GM20000 (cell line): ENCODE measurements at places on chromosomes 3 and 15.

DNA sequence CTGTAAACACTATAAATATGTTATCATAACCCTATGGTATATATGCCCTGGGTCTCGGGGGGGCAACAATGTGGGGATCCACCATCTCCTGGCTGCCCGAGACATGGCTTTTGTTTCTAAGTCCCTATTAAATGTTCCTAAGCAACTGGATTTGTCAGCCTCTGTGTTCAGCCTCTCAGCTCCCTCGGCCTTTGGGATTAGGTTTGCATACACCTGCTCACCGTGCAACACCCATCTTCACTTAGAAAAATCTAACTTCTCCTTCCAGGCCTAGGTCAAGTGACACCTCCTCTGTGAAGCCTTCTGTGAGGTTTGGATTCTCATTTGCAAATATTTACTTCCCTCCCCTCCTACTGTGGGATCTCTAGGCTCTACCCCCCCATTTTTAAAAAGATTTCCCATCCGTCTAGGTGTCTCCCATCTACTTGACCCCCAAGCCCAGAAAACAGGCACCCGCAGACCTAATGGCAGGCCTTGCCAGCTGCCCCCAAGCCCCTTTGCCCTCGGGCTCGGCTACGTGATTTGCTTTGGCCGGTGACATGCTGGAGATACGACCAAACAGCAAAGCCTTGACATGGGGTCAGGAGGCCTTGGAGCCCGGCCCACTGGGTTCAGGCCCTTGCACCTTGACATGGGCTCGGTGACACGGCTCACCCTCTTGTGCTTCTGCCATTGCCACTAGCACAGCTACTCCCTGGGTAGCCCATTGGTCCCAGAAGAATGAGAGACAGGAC is 66.0 kb upstream of the BLM start:
- no peak for DNase-seq

DNA sequence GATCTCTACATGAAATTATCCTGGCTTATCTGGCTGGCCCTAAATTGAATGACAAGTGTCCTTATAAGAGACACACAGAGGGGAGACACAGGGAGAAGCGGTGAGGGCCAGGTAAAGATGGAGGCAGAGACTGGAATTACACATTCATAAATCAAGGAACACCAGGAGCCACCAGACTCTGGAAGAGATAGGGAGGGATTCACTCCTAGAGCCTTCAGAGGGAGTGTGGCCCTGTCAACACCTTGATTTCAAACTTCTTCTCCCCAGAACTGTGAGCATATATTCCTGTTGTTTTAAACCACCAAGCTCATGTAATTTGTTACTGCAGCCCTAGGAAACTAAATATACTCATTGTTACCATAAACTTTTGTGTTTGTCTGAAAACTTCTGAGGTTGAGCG is 193.7 kb downstream of the THRB start:
- no peak for DNase-seq

GRCh38 chr15:85583442-85583841 is 203.0 kb downstream of the AKAP13 start:
- DNase-seq, result no peak

GRCh38 chr3:59660852-59661625 is 611.2 kb upstream of the CFAP20DC start:
- DNase-seq, result no peak

DNA sequence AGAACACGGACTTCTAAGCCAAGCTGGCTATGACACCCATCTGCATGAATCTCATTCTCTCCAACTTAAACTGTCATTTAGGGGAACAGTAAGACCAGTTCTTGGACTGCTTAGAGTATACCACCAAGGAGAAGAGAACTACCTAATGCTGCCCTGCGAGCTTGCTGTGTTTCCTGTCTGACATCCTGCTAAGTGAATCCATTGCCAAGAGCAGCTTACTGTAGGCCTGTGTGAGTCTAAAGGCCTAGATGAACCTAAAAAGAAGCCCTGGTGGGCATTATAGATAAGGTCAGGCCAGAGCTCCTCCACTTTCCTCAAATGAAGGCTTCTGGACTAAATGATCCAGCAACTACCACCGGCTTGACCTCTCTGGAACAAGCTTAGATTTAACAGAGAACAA is 15.0 kb downstream of the LZTFL1 start:
- no peak for DNase-seq

GRCh38 chr15:85531083-85531482 is 150.7 kb downstream of the AKAP13 start:
- DNase-seq, result no peak

DNA sequence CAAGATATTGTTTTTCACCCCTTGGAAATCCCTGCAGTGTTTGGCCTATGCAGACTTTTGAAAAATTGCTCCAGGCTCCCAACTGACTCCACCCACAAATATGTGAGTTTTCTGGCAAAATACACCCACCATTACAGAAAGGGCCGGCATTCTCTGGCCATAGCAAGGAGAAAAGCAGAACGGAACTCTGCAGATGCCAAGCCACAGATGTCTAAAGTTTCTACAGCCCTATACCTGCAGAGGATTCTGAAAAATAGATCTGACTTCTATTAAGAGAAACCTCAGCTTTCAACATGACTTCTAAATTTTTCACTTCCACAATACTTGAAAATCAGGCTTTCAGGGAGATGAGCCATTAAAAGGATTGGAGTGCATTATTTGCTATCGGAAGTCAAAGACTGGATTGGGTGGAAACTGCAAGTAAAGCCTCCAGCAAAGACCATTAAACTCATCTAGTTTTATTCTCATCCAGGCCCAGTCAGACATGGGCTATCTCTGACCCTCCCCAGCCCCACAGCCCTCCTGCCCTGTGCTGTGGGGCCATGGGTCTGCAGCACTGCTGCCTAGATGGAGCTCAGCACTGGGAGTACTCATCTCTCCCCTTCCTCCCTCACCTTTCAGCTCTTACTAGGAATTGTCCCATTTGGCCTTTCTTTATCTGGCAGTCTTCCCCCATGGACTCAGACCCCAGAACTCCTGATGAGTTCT is 243.1 kb upstream of the GOLGA6L4 start:
- DNase-seq, result peak; percentile 30

- DNase-seq, result no peak
Observed at GRCh38 chr3:127420829-127421228, 133.0 kb upstream of the PRR20G start.

DNA sequence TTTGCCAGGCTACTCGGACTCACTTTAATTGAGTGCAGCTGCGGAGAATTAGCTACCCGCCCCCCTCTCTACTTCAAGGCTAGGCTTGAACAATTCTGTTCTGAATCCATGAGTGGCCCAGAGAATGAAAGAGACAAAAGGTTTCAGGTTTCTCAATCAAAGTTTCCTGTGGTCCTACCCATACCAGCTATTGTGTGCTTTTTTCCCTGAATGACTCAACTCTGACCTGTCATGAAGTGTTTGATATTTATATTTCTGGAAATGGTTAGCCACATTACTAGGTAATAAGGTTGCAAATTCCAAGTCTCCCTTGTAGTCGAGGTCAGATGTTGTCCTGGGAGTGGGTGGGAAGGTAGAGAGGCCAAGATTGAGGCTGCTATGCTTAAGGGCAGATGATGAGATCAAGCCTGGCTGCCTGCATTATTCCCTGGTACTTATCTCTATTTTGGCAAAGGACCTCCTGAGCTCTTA is 392.7 kb upstream of the TBL1XR1 start:
- DNase-seq, result peak; percentile 28

DNA sequence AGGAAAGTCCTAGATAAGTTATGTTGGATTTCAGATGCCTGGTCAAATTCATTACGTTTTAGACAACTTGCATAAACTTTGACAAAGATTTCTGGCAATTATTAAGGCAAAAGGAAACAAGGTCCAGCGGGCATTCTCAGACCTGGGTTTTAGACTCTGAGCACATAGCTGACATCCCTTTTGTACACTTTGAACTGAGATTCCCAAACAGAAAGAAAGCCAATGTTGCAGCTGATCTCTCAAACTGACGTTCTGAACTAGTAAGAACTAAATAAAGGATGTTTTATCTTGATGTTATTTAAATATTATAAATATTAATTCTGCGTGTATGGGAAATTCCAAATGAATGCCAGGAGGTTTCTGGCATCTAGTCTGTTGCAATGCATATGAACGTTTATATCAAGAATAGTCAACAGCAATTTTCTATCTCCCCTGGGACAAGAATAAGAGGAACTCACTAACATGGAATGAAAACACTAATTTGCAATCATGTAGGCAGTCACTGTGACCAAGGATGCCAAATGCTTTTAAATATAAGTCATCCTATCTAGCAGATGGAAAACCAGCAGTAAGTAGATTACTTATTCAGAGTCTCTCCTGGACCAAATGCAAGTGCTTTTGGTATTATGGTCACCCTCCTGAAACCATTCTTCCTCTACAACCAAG is 202.1 kb downstream of the GREM1 start:
- no peak for DNase-seq

DNA sequence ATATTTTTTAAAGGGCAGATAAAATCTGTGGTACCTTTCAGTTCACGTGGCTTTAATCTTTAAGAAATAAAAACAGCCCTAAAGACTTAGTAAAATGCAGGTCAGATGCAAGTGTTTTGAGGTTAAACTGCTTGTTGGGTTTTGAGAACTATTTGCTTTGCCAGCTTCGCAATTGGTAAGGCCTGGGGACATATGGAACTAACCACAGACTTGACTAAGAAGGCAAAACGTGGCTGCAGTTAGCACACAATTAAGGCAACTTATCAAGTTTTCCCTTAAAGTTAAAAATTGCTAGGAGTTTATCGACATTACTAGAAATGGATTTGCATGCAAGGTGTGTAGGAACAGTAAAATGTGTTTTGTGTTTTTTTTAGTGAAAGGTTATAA is 206.9 kb downstream of the ZNF385D start:
- no peak for DNase-seq

- no peak for DNase-seq
Observed at GRCh38 chr15:80512726-80513660, 108.8 kb downstream of the ARNT2 start.

DNA sequence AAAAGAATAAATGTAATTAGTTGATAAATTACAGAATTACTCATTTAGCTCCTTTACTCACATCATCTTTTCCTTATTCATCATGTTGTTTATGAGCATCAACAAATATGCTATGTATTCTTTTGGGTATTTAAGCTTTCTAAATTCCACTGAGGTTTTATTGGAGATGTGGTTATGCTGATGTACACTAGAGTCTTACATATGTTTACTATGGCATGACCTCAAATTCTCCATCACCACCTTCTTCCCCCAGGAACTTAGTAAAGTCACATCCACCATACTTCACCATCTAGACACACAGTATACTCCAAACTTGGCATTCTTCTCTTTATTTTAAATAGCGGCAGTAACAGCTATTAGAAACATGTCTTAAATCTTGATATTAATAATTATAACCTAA is 74.1 kb upstream of the MELTF start:
- no peak for DNase-seq

DNA sequence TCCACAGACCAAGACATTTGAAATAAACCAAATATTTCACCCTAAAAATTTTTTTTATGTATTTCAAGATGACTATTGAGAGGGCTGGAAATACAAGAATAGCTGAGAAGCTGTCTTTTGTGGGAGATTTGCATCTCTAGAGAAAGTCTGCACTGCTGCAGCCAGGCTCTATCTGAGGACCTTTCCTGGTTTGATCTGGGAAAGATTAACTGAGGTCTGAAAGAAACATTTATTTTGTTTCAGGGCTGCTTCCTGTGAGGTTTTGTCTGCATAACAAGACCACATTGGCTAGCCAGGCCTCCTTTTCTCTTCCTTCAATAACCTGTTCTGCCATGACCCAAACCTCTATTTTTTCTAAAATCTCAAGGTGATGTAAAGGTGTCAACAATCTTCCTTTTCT is 117.5 kb upstream of the ARHGEF26 start:
- no peak for DNase-seq

DNA sequence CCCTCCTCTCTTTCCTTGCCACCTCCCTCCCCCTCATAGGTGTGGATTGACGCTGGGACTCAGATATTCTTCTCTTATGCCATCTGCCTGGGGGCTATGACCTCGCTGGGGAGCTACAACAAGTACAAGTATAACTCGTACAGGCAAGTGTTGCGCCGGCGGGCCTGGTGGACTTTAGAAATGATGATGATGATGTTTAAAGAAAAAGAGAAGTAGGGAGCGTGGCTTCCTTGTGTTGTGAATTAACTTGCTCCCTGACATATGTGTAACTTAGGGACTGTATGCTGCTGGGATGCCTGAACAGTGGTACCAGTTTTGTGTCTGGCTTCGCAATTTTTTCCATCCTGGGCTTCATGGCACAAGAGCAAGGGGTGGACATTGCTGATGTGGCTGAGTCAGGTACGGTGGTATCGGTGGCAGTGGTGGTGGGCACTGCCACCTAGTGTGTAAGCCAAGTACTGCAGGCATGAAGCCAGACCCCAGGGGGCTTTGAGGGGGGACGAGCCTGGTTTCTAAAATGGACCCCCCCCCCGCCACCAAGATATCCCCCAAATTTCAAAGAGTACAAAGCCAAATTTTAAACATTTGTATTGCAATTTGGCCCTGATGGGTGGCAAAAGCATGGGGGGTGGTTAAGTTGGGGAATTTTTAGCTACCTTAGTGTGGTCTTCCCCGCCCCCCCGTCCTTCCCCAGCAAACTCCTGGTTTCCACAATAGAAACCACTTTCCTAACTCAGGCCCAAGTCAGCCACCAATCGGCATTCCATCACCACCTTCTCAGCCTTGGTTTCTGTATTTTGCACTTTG is 65.6 kb downstream of the SLC6A6 start:
- peak; percentile 80 for DNase-seq

GRCh38 chr3:189353988-189354889 is 182.5 kb downstream of the TPRG1 start:
- DNase-seq, result no peak

- DNase-seq, result no peak
Observed at GRCh38 chr3:16112910-16113504, 61.5 kb upstream of the GALNT15 start.

GRCh38 chr15:94532226-94532625 is 300.9 kb downstream of the MCTP2 start:
- DNase-seq, result no peak

GRCh38 chr3:126521122-126521891 is 2.6 kb upstream of the CHST13 start:
- DNase-seq, result no peak

GRCh38 chr3:167837466-167837865 is 101.9 kb downstream of the SERPINI1 start:
- no peak for DNase-seq

DNA sequence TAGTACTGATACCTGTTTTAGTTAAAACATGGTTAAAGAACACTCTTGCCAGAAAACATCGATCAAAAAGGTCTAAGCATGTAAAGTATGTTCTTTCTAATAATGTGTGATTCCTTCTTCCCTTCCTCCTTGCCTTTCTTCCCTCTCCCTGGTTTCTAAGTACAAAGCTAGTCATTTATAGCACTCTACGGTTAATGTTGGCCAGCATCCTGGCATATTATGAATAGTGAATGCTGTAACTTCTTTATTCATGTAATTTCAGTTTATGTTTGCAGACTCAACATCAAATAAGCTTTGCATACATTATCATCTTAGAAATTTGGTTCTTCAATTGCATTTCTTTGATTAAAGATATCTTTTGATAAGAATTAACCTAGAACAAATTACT is 27.1 kb downstream of the P2RY12 start:
- DNase-seq, result no peak
